COR-L47 (cell line): ENCODE measurements at places on chromosomes 1 and 21.
A peak's percentile ranks its signal among the peaks of the same experiment; 100 is the strongest.

DNA sequence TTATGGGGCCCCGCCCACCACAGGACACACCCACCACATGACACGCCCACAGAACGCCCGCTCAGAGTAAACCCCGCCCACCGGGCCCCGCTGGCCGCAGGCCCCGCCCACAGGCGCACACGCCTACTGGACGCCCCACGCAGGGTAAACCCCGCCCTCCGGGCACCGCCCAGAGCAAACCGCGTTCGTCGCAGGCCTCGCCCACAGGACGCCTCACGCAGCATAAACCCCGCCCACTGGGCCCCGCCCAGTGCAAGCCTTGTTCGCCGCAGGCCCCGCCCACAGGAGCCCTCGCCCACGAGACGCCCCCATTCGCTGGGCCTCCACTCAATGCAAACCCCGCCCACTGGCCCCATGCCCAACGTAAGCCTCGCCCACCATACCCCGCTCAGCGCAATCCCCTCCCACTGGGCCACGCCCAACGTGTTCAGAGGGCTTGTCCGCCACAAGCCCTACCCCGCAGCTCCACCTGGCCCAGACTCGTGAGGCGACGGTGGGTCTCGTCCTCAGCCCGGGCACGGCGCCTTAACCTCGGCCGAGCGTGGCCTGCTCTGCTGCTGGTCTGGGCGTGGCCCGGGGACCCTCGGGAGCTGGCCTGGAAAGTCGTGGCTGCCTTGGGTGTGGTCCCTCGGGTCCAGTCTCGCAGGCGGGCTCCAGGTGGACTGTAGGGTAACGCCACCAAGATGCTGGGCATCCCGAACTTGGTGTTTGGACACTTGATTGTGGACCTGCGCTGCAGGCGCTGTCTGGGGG is 401 bp upstream of the TMEM52 start:
- DNase-seq = peak; percentile 88

- DNase-seq = no peak
Measured at GRCh38 chr1:227490478-227490877, 72.9 kb upstream of the ZNF678 start.

DNA sequence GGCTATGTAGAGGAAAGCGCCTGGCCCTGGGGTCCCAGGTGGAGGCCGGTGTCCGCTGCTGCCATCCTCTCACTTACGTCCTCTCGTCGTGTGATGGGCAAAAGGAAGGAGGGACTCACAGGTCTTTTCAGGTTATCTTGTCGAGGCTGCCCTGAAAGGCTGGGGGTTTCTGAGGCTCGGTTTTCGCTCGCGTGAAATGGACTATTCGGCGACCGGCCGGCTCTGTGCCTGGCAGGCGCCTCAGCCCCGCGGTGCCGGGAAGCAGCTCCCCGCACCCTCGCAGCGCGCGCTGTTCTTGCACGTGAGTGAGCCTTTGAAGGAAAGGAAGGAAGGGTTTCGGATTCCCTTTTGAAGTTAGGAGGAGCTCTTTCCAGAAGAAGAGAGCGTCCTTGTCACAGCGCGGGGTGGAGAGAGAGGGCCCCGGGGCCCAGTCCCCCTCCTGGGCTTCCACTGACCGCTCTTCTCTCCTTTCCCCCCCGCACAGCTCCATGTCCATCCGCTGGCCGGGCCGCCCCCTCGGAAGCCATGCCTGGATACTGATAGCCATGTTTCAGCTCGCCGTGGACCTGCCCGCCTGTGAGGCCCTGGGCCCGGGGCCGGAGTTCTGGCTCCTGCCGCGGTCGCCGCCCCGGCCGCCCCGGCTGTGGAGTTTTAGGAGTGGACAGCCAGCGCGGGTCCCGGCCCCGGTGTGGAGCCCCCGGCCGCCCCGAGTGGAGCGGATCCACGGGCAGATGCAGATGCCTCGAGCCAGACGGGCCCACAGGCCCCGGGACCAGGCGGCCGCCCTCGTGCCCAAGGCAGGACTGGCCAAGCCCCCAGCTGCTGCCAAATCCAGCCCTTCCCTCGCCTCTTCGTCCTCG is 57.2 kb downstream of the AJAP1 start:
- DNase-seq = no peak

- no peak for DNase-seq
Measured at GRCh38 chr21:38295997-38296764, 39.4 kb downstream of the KCNJ15 start.

DNA sequence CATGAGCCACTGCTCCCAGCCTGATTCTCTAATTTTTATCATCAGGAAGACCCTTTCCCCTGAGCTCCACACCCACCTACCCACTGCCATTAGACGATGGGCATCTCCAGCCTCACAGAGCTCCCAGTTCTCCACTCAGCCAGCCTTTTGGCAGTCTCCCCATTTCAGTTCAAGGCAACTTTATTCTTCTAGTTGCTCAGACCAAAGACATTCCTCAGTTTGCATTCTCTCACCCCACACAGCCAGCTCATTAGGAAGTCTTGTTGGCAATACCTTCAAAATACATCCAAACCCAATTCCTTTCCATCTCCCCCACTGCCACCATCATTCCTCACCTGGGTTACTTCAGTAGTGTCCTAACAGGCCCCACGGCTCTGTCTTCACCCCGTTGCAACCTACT is 53.4 kb upstream of the COX20 start:
- no peak for DNase-seq

GRCh38 chr21:25515484-25516405 is 91.5 kb downstream of the MRPL39 start:
- DNase-seq = no peak

GRCh38 chr1:234579967-234580366 is 30.0 kb downstream of the IRF2BP2 start:
- no peak for DNase-seq

DNA sequence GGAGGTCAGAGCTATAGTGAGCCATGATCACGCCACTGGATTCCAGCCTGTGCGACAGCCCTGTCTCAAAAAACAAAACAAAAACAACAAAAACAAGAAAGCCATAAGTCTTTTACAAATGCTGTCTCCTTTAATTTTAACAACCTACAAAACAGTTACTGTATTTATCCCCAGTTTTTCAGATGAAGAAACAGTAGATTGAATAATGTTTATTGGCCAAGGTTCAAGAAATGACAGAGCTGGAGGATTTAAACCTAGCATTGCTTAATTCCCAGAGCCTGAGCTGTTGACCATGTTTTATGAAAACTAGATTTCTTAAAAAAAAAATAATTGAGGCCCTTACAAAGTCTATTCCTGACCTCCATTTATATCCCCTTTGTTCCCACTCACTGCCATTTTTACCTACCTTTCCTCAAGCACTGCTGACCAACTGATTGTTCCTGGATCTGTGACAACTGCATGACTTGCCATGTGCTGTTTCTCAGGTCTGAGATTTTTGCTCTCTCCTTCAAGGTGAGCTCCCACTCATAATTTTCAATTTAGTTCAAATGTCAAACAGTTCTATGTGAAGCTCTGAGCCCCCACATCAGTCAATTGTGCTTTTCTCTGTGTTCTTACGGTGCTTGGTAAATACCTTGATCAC is 140.8 kb downstream of the CHRM3 start:
- no peak for DNase-seq

DNA sequence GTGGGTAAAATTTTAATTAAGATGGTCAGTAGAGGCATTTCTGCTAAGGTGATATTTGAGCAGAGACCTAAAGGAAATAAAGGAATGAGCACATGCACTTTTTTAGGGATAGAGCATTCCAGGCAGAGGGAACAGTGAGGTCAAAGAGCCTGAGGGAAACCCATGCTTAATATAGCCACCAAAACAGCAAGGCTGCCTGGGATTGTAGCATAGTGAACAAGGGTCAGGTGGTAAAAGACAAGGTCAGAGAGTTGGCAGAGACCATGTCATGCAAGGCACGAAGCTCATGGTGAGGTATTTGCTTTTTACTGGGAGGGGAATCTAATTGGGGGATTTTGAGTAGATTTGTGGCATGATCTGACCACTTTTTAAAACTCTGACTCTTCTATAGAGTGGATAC is 344.6 kb upstream of the LRRC7 start:
- no peak for DNase-seq

- no peak for DNase-seq
Measured at GRCh38 chr1:185438936-185439335, 121.9 kb upstream of the IVNS1ABP start.

DNA sequence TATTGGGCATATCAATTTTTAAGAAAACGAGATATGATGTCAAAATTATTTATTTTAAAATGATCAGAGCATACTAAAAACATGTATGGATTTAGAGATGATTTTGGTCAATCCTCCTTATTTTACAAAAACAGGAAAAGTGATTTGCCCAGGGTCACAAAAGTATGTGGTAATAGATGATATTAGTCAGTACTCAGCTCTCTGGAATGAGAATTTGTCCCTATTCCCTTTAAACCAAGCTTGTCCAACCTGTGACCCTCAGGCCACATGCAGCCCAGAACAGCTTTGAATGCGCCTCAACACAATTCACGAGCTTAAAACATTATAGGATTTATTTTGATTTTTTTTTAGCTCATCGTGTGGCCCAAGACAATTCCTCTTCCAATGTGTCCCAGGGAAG is 104.7 kb downstream of the AKT3 start:
- DNase-seq = no peak

- DNase-seq = no peak
Measured at GRCh38 chr1:9025449-9025848, 774 bp downstream of the SLC2A7 start.

GRCh38 chr1:202987922-202988583 is 19.1 kb upstream of the TMEM183A start:
- DNase-seq = no peak

- no peak for DNase-seq
Measured at GRCh38 chr1:117466761-117467160, 99.5 kb downstream of the MAN1A2 start.

- peak; percentile 45 for DNase-seq
Measured at GRCh38 chr1:234725177-234726132, 115.5 kb upstream of the IRF2BP2 start.

DNA sequence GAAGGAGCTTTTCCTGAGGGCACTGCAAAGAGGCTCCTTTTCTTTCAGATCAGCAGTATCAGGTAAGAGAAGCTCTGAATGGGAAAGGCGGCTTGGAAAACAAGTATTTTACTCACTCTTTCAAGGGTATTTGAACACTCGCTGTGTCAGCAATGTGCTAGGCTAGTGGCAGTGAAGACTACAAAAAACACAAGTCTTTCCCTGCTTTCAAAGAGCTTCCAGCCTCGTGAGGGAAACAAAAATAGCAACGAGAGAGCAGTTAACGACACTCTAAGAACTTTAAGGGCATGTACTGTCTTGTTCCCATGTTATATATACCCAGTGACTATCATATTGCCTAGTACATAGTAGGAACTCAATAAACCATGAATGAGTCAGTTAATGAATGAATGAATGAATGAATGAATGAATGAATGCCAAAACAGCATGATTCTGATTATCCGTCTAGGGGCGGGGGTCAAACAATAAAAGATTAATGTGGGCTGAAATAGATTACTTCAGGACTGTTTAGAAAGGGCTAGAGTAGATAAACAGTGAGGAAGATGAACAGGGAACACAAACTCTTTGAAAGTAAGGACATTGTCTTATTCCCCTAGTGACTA is 14.2 kb upstream of the MCOLN3 start:
- no peak for DNase-seq

GRCh38 chr1:14350197-14350596 is 248.3 kb upstream of the KAZN start:
- no peak for DNase-seq

DNA sequence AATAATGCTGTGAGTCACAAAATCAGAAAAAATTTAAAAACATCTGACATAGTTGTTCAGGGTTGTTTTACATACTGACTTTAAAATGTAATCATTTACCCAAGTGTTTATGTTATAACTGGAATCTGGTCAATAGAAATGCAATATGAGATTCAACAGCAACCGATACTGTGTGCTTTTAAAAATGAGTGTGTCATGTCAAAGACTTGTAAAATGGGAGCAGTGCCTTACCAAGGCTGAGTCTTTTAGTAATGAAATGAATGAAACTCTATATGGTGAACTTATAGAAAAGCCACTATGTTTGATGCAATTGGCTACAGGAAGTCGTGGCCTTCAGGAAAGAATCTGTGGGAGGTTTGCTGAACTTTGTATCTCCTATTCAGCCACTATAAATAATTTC is 570.2 kb downstream of the DPYD start:
- DNase-seq = no peak

- DNase-seq = no peak
Measured at GRCh38 chr1:23037081-23037740, 17.9 kb downstream of the KDM1A start.

GRCh38 chr21:33949516-33950430 is 34.2 kb upstream of the ATP5PO start:
- DNase-seq = no peak

GRCh38 chr1:182080955-182081582 is 19.6 kb upstream of the ZNF648 start:
- peak; percentile 18 for DNase-seq

DNA sequence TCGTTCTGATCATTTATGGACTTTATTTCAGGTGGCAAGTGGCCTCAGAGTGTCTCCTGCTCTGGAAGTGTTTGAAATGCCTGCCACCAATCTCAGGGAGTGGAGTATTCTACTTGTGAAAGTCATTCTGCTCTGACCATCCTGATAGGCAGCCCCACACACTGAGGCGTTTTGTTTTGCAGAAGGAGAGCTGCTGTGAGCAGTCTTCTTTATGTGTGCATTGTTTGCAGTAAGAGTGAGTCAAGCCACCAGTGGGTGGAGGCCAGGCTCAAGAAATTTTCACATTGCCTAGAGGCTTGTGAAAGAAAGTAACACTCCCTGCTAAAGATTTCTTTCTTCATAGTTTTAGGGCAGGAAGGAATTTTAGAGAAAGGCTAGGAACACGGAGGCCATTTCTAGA is 204.4 kb downstream of the SLC35F3 start:
- DNase-seq = no peak

DNA sequence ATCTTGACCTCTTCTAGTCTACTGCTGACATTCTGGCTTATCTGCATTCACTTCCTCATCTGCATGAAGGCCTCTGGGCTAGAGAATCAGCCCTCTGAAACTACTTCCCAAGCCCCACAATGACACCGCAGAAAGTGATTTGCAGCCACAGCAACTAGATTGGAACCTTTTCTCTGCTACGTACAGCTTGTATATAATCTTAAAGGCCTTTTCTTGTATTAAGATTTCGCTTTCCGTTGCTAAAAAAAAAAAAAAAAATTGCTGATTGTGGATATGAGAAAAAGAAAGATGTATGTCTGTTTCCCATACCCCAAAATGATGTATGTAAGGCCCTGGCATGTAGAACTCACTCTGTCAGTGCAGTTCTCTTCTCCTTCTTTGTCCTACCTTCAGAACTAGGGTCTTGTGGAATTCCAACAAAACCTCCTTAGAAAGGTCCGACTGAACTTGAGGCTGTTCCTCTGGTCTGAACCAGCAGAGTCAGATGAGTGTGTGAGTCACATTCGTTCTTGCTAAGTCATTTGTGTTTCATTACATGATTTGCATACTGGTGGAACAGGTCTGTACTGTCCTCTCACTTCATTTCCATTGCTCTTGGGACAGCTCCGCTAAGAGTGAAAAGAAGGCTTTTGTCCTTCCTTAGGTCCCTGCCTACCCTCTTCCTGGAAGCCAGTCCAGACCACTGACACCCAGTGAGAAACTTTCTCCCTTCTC is 62.7 kb downstream of the PLPP3 start:
- DNase-seq = no peak
